CD4-positive, alpha-beta T cell (primary cell): ENCODE measurements at places on chromosomes 4 and X.

GRCh38 chr4:116233971-116234370 lies 851.4 kb downstream of the TRAM1L1 start:
- no peak for DNase-seq

- DNase-seq, result no peak
These were observed 375.1 kb downstream of the FAT4 start for GRCh38 chr4:125689805-125690204.

DNA sequence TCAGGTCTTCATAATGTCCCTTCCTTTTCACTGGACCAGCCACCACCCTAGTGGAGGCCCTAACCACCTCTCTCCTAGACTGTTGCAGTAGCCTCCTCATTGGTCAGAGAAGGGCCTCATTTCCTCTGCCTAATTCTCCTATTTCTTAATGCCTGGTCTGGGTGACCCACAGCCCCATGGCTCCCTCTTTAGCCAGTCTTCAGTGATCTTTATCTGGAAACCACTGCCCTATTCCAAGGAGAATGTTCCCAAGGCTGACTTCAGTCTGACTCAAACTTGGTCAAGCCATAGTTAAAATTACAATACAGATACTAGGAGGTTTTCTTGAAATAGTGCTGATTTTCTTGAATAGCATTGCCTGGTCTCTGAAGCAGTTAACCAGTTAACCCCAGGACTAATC lies 53.6 kb upstream of the PRPS1 start:
- no peak for DNase-seq

DNA sequence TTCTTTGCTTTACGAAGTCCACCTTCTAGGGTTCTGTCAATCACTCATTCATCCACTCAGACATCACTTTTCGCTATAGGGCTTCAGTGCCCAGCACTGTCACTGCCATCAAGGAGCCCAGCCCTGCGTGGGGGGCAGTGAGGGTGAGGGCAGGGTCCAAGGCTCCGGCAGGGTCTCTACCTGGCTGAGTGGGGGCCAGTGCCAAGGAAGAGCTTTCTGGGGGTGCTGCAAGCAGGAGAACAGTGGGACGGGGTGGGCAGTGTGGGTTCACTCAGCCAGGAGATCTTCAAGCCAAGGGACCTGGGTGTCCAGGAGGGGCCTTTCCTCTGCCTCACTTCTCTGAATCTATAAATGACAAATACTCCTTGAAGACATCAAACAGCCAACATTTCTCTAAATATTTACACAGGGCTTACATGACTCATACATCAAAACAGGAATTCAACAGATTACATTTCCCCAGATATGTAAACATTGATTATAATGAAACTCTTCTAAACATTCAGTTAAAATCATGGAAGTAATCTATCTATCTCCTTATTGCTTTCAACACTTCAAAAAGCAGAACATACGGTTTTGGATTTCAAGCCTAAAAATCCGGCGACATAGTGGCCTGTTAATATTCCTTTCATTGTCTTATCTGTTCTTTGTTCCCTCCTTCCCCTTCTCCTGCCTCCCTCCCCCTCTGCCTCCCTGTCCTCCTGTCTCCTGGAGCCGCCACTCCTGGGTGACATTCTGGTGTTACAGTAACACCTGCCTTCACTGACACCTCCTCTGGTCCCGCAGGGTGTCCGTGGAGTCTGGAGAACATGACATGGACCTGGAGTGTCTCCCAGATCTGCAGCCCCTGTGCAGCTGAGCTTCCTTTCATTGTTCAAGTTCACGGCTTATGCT lies 94.4 kb upstream of the ADRA2C start:
- no peak for DNase-seq

- no peak for DNase-seq
These were observed 75.6 kb upstream of the BCOR start for GRCh38 chrX:40173143-40174000.

GRCh38 chr4:74537459-74537858 lies 92.5 kb downstream of the AREG start:
- no peak for DNase-seq

DNA sequence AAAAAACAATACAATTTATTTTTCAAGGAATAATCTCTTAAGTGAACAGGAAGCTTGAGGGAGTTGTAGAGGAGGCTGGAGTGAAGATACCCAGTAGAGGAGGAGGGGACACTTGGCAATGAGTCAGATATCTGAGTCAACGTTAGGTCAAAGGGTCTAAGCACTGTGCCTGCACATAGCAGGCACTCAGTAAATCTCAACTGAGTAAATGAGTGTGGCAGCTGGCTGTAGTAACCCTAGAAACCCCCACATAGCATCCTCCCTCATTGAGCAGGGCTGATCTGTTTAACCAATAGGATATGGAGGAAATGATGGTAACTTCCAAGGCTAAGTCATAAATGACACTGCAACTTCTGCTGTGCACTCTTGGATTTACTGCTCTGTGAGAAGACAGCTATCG lies 186.0 kb upstream of the FAM241A start:
- no peak for DNase-seq

GRCh38 chr4:126742885-126743284 lies 889.9 kb upstream of the INTU start:
- no peak for DNase-seq

DNA sequence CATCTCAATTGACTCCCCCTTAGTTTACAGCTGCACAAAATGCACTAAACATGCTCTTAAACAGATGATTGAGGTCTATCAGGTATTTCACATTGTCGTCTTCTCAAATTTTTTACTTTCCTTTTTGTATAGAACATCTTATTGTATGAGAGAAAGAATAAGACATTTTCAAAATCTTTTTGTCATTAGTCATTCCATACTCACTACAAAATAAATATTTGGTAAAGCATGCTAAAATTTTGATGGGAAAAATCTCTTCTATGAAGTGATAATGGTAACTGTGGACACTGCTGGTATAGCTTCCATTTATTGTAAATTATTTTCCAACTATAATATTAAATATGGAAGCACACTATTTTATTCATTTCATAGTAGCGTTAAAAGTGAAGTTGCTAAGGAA lies 185.6 kb upstream of the FSTL5 start:
- no peak for DNase-seq

DNA sequence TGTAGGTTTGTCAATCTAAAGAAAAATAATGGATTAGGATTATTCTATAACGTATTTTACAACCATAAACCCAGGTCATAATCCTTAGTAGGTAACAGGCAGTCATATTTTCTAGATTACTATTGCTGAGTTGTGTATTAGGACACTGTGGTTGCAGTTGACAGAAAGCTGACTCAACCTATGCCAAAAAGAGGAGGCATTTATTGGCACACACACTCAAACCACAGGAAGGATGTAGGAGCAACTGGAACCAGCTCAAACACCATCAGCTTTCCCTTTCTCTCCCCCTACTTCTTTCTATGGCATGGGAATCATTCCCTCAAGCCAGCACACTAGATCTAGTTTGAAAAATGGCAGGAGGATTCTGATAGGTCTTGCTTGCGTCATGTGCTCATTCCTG lies 136.4 kb upstream of the FAM9C start:
- no peak for DNase-seq

DNA sequence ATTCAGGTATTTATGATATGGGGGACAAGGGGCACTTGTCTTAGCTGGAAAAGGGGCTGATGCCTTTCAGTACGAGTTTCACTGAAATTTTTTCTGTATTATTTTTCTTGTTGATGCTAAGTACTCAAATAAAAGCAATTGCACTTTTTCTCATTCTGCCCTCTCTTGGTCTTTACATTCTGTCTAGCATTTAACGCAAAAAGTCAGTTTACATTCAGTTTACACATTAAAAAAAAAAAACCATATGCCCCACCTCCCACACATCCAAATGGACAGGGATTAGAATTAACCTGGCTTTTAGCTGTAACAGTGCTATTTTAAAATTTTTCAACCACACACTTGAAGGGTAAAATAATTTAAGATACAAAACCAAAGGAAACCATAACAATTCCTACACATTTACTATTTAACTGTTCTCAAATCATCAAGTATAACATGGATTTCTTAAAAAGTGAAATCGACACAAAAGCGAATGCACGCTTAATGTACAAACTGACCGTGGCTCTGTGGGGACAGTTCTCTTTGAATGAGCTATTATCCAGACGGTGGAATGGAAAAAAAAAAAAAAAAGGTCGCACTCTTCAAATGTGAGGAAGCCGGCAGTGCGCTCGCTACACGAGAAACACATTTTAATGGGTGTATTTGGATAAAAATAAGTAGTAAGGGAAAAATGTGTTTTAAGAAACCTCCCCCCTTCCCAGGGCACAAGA lies 1.4 kb downstream of the AMMECR1 start:
- no peak for DNase-seq

GRCh38 chr4:75512386-75513211 lies 1.6 kb downstream of the RCHY1 start:
- no peak for DNase-seq

- DNase-seq, result no peak
These were observed 59.4 kb downstream of the WDR17 start for GRCh38 chr4:176125063-176125462.

GRCh38 chr4:159487284-159487747 lies 384.4 kb downstream of the RAPGEF2 start:
- peak; percentile 48 for DNase-seq

- DNase-seq, result no peak
These were observed 232.2 kb upstream of the SLIT2 start for GRCh38 chr4:20019310-20020015.
